Activated CD8-positive, alpha-beta memory T cell treated with anti-CD3 and anti-CD28 coated beads, Interleukin-2, amount 50 U/mL, for 48 hours (primary cell): ENCODE measurements at places on chromosomes 12 and 14.

DNA sequence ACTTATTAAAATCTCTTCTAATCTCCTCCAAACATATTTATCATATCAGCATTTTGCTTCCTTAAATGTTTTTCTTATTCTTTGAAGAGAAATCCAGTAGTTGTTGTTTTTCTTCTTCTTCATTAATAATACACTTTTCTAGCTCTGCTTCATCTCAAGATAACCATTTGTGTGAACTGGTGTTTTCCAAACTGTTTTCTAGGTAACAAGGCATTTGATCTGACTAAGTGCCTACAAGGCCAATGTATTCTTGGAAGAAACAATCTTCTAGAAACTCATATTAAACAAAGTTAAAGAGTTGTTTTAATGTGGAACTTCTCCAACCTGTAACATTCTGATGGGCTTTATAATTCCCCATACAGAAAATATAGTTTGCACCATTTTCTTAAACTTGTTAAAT lies 30.8 kb upstream of the IFNG start:
- DNase-seq, result no peak

DNA sequence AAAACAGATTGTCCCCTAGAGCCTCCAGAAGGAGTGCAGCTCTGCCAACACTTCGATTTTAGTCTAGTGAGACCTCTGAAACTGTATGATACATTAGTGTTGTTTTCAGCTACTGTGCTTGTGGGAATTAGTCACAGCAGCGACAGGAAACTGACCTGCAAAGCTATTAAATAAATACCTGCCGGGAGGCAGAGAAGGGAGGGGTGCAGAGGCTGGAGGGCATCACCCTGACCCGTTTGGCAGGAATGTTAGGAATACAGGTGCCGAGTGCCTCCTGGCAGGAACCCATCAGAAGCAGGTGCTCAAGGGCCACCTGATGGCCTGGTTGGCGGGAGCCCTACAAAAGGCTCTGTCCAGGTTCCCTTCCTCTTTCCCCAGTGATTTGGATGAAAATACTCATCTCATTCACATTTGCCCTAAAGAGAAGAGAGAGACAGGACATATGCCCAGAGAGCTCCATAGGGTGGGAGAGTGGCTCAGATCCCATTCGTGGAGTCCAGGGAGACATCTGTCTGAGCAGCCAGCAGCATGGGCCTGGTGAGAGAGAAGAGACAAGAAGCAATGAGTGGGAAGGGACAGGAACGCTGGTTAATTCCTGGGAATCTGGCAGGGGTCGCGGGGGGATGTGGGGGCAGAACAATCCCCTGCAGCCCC lies 44.6 kb downstream of the C14orf132 start:
- no peak for DNase-seq

- no peak for DNase-seq
Measured at GRCh38 chr12:92886131-92886530, 43.0 kb downstream of the EEA1 start.

- DNase-seq, result no peak
Measured at GRCh38 chr12:89960011-89960507, 251.4 kb upstream of the ATP2B1 start.

- no peak for DNase-seq
Measured at GRCh38 chr12:6508087-6508486, 14.2 kb downstream of the NCAPD2 start.

- no peak for DNase-seq
Measured at GRCh38 chr12:84756961-84757360, 155.6 kb downstream of the SLC6A15 start.

GRCh38 chr12:110079477-110080400 lies 31.4 kb upstream of the C12orf76 start:
- DNase-seq, result peak; percentile 81

DNA sequence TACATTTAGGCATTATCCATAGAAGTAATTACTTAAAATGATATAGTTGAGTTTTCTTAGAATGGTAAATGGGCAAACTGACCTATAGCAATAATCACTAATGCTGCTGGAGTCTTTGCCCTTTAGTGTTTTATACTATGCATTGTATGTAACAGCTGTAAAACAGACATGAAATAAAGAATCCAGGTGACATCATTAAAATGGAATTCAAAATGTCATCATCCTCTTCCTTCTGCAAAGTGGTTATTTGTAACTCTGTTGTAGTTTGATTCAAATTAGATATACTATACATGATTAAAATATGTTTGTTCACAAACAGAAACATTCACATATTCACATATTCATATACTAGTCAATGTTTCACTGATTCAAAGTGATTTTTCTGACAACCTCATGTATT lies 598.8 kb downstream of the SLC16A7 start:
- DNase-seq, result no peak

GRCh38 chr14:90883782-90884181 lies 67.6 kb upstream of the TTC7B start:
- no peak for DNase-seq

DNA sequence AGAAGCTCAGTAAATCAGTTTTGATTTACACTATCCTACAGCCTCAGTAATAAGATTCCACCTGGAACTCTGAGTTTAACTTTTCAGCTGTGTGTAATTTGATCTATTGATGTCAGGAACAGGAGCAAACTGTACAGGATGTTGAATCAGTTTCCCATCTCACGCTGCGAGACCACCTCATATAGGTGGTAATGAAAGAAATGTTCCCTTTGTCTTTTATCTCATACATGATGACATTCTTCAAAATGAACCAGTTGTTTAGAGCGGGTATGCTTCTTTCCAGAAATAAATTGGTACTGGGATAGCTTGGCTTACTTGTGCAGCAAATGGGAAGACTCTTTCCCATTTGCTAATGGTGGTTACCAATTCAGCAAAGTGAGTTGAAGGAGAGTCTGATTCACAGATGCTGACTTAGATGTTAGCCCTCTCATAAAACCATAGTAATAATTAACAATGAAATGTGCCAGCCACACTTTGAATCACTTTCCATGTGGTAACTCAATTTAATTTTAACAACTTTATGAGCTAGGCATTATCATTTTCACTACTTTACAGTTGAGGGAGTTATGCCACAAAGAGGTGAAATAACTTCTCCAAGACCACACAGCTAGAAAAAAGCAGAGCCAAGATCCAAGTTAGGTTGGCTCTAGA lies 251.5 kb downstream of the PAWR start:
- no peak for DNase-seq

- no peak for DNase-seq
Measured at GRCh38 chr12:132197581-132198354, 53.5 kb downstream of the NOC4L start.

DNA sequence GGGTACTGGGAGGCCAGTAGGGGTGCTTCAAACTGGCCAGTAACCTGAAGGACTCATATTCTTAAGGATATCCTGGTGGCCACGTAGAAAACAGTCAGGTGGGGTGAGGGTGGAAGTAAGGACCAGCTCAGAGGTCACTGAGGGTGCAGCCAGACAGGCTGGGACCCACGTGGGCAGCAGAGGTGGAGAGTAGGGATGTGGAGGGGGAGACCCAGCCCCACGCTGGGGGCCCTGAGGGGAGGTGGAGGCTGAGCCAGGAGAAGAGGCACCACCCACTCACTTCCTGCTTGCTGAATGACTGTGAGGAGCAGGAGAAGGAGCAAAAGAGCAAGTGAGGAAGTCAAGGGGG lies 12.6 kb upstream of the SERPINA3 start:
- DNase-seq, result no peak

GRCh38 chr12:109203480-109203879 lies 87.1 kb downstream of the ACACB start:
- DNase-seq, result no peak

DNA sequence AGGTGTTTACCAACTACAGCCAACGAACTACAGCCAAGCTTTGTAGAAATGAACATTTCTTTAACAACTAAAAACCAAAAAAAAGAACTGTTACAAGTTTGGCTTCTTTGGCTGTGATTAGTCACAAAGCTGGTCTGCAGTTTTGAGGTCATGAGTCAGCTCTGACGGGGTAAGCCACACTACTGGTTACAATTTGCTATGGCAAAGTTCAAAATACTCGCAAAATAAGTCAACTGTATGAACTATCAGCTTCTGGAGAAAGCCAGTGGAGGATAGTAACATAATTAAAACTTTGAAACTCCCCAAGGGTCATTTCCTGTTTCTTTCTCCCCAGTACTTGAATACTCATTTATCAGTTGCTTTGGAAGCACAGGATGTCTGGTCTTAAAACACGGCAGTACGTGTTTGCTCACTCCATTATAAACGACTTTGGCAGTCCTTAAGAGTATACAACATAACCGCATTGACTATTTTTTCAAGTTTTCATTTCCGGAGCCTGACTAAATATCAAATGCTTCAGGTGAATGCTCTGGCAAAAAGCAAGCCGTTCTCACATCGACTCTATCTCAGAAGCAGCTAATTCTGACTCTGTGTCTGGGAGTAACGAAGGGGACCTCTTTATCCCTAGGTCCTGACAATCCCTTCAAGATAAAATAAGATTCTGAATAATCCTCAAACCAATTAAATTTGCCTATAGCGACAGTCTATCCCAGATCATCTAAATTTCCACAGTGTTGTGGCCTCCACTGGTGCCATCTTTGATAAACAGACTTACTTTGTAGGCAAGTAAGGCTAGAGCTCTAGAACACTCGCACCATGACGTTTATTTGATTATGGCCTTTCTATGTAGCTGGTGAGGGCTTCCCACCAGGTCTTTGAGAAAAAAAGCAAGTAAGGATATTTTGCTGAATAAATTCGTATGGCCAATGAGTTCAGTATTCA lies 10.6 kb downstream of the PHLDA1 start:
- DNase-seq, result no peak

GRCh38 chr12:128675576-128675975 lies 148.2 kb downstream of the SLC15A4 start:
- DNase-seq, result no peak

DNA sequence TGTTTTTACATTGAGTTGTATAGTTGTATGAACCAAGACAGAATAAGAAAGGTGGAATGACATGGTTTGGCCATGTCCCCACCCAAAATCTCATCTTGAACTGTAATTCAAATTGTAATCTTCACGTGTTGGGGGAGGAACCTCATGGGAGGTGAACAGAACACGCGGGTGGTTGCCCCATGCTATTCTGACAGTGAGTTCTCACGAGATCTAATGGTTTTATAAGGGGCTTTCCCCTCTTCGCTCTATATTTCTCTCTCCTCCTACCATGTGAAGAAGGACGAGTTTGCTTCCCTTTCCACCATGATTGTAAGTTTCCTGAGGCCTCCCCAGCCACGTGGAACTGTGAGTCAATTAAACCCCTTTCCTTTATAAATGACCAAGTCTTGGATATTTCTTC lies 25.3 kb downstream of the DDHD1 start:
- DNase-seq, result no peak

- no peak for DNase-seq
Measured at GRCh38 chr12:70659077-70659606, 21.9 kb upstream of the PTPRB start.

GRCh38 chr14:53520078-53520928 lies 367.2 kb upstream of the DDHD1 start:
- DNase-seq, result no peak

GRCh38 chr12:24750263-24750662 lies 198.6 kb downstream of the BCAT1 start:
- no peak for DNase-seq

DNA sequence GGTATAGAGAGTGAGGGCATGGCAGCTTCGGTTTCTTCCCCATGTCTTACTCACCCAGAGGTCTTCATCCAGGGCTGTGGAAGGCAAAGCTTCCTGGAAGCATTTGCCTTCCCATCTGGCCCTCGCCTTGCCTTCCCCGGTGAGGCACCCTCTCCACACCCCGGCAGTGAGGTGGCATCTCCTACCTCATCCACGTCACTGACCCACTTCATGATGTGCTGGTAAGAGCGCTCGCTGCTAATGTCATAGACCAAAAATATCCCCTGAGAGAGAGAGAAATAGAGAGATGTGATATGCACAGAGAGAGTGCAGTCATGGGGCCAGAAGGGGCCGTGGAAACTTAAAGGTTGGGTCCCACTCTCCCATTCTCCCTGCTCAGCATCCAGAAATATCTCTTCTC lies 8.3 kb upstream of the GPX2 start:
- no peak for DNase-seq

DNA sequence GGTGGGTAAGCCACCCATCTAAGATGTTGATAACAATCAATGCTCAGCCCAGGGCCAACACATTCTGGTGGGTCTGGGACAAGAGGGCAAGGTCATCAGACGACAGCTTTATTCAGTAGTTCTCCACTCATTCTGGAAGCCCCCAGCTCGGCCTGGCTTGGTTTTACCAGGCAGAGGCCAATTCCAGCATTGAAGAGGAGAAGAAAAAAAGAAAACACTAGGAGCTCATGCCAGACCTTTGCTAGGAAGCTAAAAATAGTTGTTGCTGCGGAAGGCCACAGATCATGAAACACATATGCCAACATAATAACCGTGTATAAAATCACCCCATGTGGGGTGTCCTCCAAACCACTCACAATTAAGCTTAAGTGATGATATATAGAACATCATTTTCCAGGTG lies 44.4 kb downstream of the CCDC60 start:
- DNase-seq, result no peak

- no peak for DNase-seq
Measured at GRCh38 chr12:82474798-82475184, 116.5 kb downstream of the METTL25 start.

DNA sequence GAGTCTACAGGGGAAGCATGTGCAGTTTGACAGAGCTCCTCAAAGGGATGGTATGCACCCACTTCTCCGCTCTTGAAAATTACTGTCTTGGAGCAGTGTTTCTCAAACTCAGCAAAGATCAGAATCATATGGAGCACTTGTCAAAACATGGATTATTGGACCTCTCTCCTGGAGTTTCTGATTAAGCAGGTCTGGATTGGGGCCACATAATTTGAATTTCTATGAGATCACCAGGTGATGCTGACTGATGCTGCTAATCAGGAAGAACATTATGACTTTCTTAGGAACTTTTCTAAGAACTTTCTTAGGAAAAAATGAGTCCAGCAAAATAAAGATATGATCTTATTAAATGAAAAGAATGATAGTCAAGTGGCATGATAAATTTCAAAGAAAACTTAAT lies 144.3 kb downstream of the CPNE8 start:
- no peak for DNase-seq

GRCh38 chr14:94392510-94392935 lies 4.1 kb upstream of the SERPINA1 start:
- DNase-seq, result no peak

GRCh38 chr12:93772003-93772700 lies 95.0 kb downstream of the CRADD start:
- no peak for DNase-seq
